ENCODE measurements at places on chromosomes 2 and 18.

DNA sequence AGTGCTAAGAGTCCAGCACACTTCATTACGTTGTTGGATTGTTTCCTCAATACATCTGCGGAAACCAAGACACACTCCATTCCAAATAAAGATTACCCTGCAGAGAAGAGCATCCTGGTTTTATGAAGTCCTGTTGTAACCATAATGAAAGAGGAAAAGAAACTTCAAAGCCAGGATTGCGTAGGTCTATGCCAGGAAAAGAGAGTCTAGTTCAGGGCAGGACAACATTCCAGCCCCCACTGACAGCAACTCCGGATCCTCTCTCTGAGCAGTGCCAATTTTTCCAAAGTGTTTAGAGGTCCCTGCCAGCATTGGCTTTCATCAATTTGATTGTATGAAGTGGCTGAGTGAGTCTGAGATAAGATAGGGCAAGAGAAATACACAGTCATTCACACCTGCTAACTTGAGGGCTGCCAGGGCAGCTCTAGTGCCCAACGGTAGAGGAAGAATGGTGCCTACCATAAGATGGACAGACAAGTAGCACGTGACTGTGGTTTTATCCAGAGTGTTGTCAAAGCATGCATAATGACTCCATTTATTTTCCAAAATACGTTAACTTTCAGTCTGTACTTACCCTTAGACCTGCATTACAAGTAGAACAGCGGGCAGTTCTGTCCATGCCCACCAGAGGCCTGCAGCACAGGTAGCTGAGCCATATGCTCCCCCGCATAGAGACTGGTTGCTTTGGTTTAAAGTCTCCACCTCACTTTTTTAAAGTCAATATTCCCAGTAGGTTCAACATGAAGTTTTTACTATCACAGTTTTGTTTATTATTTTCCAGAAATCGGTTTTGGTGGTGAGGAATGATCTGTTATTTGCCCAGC lies 23.7 kb downstream of the PIEZO2 start:
- no peak for DNase-seq

DNA sequence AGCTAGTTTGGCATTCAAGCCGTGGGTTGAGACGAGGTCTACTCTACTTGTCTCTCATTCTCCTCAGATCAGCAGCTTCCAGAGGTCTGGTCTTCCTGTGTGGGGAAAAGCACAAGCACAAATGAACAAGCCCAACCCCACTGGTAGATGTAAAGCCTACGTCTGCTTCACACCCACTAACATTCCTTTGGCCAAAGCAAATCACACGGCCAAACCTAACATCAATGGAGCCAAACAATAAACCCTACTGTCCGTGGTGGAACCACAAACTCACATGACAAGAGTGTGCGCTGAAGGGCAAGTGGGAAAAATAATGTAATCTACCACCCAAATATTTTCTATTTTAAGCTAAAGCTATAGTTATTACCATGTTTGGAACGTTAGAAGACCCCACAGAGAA lies 179.3 kb upstream of the MGAT5 start:
- no peak for DNase-seq

DNA sequence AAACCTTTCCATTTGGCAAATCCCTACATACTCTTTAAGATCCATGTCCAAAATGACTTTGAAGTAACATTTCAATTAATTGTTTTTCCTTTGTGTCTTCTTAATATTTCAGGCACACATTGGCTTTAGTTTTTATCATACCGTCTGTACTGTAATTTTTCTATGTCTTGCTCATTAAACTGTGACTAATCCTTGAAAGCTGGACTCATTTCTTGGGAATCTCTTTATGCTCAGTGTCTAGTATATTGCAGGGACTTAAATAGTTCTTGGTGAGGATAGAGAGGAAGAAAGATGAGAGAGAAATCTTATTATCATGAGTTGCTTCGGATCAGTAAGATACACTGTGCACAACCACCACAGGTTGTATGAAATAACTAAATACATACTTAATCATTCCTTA lies 448.3 kb upstream of the ST6GAL2 start:
- no peak for DNase-seq

DNA sequence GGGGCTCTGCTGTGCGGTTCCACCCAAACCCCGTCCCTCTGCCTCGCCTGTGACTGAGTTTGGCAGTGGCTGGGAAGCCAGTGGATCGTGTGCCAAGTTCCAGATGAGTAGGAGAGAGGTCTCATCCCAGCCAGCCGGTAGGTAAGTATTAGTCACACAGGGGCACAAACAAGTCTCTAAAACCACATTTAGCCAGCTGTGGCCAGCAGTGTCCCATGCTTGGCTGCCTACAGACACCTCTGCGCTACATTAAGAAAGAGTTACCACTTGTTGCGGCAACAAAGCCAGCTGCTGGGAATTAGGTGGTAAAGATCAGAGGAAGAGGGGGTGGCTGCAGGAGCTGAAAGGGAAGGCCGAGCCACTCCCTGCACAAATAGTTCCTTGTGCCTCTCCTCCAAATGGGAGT lies 81.2 kb downstream of the GATA6 start:
- no peak for DNase-seq

DNA sequence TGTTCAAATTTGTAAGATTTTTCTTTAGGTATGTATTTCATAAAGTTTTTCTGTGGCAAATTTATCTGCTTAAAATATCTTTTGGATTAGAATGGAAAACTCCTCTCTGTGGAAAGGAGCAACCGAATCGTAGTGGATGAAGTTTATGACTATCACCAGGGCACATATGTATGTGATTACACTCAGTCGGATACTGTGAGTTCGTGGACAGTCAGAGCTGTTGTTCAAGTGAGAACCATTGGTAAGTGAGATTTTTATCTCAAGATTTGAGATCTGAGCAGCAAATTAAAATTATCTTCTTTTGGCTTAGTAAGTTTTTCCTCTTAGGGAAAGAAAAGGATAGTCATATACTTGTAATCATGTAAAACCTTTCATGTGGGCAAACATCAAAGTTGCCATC lies 14.2 kb downstream of the IL18RAP start:
- no peak for DNase-seq

DNA sequence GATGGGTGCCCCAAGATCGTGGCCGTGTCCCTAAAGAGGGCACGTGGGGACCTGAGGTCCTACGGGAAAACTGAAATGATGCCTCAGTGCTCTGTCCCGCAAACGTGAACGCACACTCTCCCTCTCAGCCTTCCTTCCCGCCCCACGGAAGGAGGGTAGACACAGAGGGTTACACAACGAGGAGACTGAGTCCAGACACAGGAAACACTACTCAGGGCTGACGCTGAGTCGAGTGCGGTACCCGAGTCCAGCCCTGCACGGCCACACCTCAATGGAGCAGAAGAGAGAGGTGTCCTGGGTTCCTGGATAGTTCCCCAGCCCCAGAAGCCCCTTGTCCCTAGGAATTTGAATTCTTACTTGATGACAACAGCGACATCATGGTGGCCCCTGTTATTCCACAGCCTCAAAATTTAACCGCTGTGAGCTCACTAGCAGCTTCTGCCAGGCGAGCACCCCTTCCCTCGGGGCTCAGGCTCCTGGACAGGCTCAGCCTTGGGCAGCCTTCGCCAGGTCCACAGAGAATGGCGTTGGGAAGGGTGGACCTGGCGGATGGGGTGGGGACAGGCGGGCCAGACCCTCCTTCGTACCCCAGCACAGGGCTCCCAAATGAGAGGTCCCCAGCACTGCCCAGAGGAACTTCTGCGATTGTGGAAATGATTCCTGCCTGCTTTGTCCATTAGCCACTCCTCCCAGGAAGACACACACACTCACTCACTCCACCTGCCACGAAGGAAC lies 980 bp upstream of the RNPEPL1 start:
- DNase-seq: no peak

DNA sequence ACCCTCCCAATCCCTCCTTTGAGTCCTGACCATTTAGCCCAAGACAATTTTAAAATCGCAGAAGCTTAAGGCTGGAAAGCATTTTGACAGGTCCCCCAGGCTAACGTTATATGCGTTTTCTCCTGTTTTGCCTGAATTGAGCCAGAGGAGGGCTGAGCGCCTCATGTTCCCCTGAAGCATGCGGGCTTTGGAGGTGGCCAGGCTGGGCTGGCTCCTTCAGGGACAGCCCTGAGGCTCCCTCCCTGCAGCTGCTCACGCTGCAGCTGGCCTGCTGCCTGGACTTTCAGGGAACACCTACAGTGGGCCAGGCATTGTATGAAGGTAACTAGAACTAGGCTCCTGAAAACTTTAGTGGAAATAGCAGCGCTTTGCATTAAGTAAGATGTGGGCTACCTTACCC lies 179.2 kb downstream of the ACKR3 start:
- no peak for DNase-seq

DNA sequence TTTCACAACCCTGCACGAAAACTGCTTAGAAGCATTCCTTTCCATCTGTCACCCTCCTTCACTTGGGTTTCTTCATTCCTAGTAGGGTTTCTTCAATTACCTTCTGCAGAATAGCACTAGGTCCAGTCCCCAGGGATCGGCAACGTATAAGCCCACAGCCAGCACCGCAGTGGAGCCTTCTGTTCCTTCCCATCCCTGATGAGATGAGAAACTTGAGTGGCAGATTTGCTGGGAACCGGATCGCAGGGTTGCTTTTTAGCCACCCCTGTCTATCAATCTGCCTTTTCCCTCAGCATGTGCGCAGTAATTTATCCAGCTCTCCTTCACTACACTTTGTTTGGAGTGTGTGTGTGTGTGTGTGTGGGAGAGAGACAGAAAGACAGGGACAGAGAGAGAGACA lies 94.2 kb downstream of the CD8B2 start:
- DNase-seq: no peak

DNA sequence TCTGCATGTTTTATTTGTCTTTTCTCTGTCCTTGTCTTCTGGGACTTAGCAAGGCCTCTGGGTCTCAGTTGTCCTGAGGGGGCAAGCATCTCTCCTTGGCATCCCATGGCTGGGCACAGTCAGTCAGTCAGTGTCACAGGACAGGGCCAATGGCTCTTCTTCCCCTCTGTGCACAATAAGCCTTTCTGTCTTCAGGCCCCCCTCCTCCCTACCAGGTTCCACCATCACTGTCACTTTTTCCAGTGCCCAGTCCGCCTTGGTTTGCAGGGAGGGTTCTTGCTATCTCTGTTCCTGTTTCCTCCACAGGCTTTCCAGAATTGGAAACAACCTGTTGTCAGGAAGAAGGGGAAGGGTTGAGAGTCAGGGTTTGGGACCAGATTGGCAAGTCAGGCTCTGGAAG lies 1.7 kb upstream of the VAMP5 start:
- no peak for DNase-seq

- DNase-seq: no peak
These were observed 66.5 kb downstream of the ALPK2 start for GRCh38 chr18:58562146-58562998.

GRCh38 chr2:71511776-71512175 lies 58.4 kb downstream of the DYSF start:
- no peak for DNase-seq

GRCh38 chr18:44898498-44898897 lies 217.8 kb downstream of the SETBP1 start:
- DNase-seq: no peak

DNA sequence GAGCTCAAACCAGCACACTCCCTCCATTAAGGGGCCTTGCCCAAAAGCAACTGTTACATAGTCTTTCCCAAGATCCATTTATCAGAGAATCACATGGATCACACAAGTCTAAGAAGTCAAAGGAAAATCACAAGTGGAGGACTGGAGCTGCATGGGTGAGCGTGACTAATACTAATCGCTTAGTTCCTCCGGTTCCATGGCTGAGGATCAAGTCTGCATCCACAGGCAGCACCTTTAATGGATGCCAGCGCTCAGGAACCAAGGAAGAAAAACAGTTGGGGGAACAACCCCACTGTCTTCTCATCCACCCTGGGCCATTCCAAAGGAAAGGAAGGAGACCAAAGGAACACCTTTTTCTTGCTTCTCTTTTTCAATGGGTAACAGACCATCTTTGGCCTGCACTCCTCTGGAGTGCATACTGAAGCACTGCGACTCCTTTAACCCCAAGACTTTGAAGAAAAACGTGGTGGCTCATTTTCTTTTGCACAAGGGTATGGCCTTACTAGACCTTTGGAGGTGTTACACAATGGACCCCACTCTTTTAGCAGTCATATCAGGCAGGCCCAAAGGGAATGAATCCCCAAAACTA lies 9.2 kb upstream of the WDR33 start:
- no peak for DNase-seq

- DNase-seq: no peak
These were observed 95.3 kb upstream of the RMDN2 start for GRCh38 chr2:37829616-37830395.

DNA sequence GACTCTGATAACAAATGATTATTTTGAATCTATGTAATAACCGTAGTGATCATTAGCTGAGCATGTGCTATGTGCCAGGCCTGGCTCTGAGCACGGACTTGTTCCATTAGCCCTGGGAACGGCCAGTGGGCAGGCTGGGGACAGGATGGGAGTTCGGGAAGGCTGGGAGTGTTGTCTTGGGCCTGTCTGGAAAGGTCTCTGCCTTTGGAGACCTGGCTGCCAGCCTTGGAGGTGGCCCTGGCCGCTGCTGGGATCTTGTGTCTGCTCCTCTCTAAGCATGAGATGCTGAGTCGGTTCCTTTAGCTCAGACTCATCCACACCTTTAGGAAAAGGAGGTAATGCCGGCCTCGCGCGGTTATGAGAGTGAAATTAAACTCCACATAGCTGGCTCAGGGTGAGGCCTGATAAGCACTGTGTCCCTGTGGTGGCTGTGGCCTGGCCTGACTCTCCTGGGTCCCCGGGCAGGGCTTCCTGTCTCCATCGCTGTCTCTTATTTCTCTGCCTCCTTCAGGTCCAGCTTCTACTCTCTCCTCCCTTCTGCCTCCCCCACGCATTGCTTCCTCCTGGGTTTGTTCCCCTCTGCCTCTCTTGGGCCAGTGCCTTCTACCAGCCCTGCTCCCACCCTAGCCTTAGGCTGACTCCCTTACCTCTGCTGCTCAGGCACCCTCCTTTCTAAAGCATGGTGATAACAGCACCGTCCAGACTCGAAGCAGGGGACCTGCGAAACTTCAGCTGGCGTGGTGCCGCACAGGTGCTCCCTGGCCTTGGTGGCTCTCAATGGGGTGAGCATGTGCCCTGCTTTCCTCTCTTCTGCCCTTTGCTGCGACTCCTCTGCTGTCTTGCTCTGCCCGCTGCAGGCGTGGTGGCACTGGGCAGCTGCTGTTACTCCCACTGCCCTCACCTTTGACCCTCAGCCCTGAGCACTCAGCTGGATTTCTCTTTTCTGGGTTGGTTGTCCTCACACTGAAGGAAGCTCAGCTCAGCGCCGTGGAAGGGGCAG lies 41.8 kb downstream of the NCK2 start:
- DNase-seq: no peak

GRCh38 chr2:104321796-104322349 lies 532.0 kb upstream of the POU3F3 start:
- DNase-seq: no peak

GRCh38 chr2:173553593-173553992 lies 198.9 kb downstream of the CDCA7 start:
- no peak for DNase-seq

DNA sequence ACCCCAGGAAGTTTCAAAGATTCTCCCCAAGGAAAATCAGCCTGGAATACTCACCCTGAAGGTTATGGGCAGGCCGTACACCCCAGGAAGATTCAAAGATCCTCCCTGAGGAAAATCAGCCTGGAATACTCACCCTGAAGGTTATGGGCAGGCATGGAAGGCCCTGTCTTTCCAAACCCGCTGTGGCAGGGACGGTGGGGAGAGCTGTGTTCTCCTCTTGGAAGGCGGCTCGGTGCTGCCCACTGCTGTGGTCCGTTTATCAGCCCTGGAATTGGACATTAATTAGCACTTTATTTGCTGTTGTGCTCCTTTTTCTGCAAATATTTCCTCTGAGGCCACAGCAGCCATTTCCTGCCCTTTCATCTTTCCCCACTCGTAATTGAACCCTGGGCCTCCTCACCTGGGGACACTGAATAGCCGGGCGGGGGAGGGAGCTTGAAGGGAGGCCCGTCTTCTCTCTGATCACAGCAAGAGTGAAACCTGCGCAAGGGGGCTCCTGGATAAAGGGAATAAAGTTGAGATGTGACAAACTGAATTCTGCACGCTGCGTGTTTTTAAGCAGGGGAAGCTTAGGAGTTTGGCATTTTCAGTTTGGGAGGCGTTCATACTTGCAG lies 308.7 kb upstream of the SALL3 start:
- no peak for DNase-seq

Measured in NCI-H1417 treated with DMSO at 0.1 percent for 48 hours (cell line).